Muscle of back (tissue), 13 donors: ENCODE measurements at places on chromosomes 12 and 14.
A peak's percentile ranks its signal among the peaks of the same experiment; 100 is the strongest.

- no peak for DNase-seq
These were observed 41.2 kb downstream of the DGLUCY start for GRCh38 chr14:91154851-91155625.

- peak; percentile 79 for DNase-seq
These were observed 29.8 kb upstream of the LTBP2 start for GRCh38 chr14:74641601-74642391.

GRCh38 chr12:124582108-124582424 is 14.7 kb upstream of the NCOR2 start:
- DNase-seq: peak; percentile 34

- no peak for DNase-seq
These were observed 4.5 kb downstream of the B4GALNT1 start for GRCh38 chr12:57628280-57629191.

- peak; percentile 87 for DNase-seq
These were observed 8.2 kb upstream of the SMUG1 start for GRCh38 chr12:54197010-54197409.

- DNase-seq: peak; percentile 27
These were observed 89.4 kb downstream of the NT5DC3 start for GRCh38 chr12:103751600-103751999.

GRCh38 chr12:104133321-104133720 is 4.7 kb downstream of the NFYB start:
- no peak for DNase-seq

- no peak for DNase-seq
These were observed 37.9 kb upstream of the DLK1 start for GRCh38 chr14:100688598-100689461.

- DNase-seq: no peak
These were observed 31.0 kb downstream of the PEBP1 start for GRCh38 chr12:118166946-118167345.

DNA sequence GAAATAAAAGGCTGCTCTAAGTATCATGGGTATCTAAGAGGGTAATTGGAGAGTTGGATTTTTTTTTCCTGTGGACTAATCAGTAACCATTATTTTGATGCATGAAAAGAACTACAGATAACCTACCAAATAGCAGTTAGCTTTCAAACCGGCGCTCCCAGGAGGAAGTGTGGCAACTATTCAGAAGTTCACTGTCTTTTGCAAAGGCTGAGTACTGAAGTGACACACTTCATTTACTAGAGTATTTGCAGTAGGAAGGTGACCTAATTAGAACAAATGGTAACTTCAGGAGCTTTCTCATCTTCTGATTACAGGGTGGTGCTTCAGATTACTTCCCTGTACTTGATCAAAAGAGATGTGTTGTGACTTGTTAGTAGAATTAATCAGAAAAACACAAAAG is 87.7 kb downstream of the PELI2 start:
- no peak for DNase-seq

GRCh38 chr14:90599748-90600507 is 203.1 kb downstream of the CALM1 start:
- no peak for DNase-seq

- no peak for DNase-seq
These were observed 4.3 kb upstream of the PAPLN start for GRCh38 chr14:73232984-73233383.

DNA sequence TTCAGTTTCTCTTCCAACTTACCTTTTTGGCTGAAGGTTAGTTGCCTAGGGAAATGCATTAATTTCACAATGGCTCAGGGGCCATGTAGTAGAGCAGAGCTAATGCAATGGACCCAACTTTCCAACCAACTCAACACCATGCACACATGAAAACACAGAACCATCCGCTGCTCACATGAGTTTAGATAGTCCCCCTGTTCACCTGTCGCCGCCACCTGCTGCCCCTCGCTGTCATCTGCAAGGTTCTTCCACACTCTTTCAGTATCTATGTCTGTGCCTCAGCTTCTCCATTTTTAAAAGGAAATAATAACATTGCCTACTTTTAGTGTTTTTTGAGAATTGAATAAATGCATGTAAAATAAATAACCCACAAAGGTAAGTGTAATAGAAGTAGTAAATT is 585.6 kb downstream of the ETNK1 start:
- no peak for DNase-seq

DNA sequence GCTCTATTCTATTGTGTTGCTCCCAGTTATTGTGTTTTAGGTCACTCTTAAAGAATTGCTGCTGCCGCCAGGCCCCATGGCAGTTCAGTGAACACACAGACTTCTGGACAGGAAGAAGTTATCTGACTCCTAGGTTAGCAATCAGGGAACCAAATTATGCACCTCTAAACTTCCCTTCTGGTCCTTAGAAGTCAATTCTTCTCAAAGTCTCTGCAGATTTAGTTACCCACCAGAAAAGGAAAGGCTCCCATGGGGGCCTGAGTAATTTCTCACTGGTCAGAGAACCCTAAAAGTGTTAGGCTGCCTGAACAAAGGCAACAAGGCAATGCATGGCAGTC is 10.0 kb downstream of the EMP1 start:
- no peak for DNase-seq

- DNase-seq: no peak
These were observed 203.6 kb upstream of the DIO3 start for GRCh38 chr14:101357559-101358319.

- no peak for DNase-seq
These were observed 5.8 kb upstream of the AQP2 start for GRCh38 chr12:49944718-49945117.

DNA sequence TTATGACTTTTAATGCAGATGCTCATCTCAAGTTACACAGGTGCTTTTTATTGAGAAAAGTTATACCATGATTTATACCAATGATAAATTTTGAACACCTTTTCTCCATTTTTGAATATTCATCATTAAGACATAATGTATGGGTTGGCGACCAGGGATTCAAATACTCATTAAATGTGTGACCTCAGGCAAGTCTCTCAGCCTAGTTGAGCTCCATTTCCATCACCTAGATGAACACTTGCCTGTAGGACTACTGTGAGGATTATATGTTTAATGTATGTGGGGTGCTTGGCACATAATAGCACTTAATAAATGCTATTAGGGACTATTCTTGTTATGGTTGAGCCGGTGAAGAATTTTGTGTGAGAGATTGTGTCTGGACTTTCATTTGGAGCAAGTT is 228.6 kb downstream of the CHST11 start:
- no peak for DNase-seq

GRCh38 chr14:102528431-102529170 is 19.0 kb upstream of the ANKRD9 start:
- no peak for DNase-seq

GRCh38 chr12:94570161-94570560 is 80.2 kb downstream of the TMCC3 start:
- DNase-seq: no peak
